Activated T-cell treated with anti-CD3 and anti-CD28 coated beads for 24 hours (primary cell): ENCODE measurements at places on chromosomes 4 and X.

- DNase-seq, result no peak
Measured at GRCh38 chrX:136047969-136048368, 62.7 kb downstream of the SLC9A6 start.

- no peak for DNase-seq
Measured at GRCh38 chr4:44996276-44996845, 270.0 kb upstream of the GNPDA2 start.

GRCh38 chrX:8042304-8042703, 115.1 kb upstream of the PNPLA4 start:
- DNase-seq, result no peak

- DNase-seq, result no peak
Measured at GRCh38 chr4:150209140-150209829, 131.0 kb downstream of the DCLK2 start.

- DNase-seq, result no peak
Measured at GRCh38 chr4:111393781-111394180, 751.5 kb upstream of the FAM241A start.

DNA sequence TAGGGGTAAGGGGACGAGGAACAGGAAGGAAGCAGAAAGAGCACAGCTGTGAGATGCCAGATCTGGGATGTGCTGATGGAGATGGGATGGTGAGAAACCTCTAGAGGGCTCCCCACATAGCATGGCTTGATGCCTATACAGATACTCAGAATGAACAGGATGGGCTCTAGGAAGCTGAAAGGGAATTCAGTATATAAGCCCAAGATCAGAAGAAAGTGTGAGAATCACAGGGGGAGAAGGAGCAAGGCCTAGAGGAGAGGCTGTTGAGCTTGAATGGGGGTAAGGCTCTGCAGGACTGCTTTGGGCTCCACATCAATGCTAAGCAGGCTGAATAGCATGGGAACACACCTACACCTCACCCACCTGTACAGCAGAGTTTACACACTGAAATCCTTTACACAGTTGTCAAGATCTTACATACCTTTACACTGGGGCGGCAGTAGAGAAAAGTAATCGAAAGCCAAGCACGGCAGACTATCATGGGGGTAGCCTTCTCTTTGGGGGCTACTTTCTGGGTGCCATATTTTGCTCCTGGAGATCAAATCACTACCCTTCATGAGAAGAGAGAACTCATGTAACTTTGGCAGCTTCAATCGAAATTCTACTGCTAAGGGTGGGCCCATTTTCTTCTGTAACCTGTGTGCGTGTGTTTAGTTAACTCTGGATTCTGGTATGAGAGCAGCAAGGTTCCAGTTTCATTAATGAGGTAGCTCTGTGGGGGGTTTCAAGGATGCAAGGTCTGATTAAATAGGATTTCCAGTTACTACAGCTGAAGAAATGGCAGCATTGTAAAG, 30.6 kb downstream of the HOPX start:
- no peak for DNase-seq
